ENCODE measurements at places on chromosomes 7 and 10. TPM values are rescaled to one million over a fixed set of nuclear protein-coding genes. Genes with fewer than 3 reads are reported as not detected.

DNA sequence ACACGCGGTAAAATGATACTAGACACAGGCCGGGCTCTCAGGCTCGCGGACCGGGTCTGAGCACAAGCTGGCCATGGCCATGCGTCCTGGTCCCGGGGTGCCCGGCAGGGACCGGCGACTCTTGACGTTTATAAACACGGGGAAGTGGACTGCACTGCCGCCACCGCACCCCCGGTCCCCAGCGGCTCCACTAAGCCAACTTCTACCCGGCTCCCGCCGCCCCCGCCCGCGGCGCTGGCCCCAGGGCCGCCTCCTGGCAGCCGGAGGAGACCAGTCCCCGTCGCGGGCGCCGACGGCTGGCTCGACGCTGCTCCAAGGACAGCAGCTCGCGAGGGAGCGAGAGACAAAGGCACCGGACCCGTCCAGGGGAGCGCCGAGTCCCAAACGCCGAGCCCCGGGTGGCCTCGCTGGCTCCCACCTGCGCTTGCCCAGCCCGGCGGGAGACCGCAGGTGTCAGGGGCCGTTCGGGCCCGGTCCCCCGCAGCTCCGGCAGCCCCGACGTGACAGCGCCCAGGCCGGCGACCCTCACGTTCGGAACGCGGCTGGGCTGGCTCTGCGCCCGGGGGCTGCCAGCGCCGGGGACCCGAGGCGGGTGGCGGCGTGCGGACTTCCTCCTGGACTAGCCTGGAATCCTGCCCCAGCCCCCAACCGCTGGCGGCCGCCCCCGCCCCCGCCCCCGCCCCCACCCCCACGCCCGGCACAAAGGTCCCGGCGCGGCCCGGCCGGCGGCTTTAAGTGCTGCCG is 517 bp downstream of the ITGB1 start:
- DNase-seq, result peak; percentile 58

GRCh38 chr7:69813637-69814240 is 215.5 kb downstream of the AUTS2 start:
- no peak for DNase-seq

DNA sequence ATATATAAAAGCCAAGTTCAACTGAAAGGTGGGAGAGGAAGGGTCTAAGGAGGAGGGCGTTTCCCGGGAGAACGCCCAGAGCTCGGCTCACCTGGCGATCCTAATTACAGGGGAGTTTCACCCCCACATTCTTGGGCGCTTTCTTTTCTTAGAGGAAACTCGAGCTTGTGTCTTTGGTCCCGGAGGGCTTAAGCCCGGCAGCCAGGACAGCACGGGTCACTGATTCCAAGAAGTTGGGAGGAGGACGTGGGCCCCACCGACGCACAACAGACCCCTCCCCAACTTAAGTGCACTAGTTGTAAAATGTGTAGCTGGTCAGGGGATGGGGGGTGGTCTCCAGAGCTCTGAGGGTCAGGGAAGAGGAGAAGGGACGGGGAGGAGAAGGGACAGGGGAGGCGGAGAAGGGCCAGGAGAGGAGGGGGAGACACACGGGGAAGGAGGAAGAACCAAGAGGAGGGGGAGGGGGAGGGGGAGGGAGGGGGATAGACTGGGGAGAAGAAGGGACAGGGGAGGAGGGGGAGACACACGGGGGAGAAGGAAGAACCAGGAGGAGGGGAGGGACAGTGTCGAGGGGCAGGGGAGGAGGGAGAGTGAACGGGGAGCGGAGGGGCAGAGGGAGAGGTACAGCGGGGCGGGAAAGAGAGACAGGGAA is 874 bp downstream of the BAIAP2L1 start:
- peak; percentile 31 for DNase-seq

PDZD7 gene
- total RNA-seq, result 2.7 TPM

GRCh38 chr10:23693501-23693901 is 254.6 kb downstream of the OTUD1 start:
- peak; percentile 9 for DNase-seq

GRCh38 chr10:27525819-27526218 is 21.7 kb downstream of the RAB18 start:
- DNase-seq, result no peak

DNA sequence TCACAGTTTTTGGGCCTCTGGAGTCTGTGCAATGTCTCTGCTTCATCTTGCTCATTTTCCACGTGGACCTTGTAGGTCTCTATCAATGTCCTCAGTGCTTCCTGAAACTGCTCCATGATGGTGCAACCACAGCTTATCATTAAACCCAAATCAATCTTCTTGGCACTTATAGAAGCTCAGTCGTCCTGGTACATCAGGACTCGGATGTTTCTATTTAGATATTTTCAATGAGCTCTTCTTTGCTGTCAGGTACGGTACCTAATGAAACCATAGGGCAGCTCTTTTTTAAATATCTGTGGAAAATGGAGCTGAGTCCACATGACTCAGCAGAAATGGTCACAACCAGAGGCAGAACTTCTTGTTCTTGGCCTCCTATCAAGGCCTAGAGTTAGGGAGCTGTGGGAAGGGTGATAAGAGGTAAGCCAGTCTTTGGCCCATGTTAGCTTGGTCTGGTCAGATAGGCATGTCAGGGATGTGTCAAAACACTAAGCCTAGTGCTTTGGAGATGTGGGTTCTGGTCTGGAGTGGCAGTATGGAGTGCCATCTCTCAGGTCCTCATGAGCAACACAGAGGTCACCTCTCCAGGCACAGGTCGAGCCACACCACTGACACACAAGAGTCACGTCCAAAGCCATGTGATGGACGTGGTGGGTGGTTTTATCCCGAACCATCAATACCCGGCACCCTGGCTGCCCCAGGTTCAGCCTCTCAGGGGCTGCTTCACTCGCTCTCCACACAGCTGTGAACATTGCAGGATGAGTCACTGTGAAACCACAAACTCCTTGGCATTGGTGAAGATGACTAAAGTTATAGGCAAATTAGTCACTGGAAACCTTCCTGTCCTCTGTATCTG is 87.0 kb downstream of the TBXAS1 start:
- peak; percentile 98 for DNase-seq

All from mammary epithelial cell (primary cell).